ENCODE measurements at places on chromosomes 11 and 22.

DNA sequence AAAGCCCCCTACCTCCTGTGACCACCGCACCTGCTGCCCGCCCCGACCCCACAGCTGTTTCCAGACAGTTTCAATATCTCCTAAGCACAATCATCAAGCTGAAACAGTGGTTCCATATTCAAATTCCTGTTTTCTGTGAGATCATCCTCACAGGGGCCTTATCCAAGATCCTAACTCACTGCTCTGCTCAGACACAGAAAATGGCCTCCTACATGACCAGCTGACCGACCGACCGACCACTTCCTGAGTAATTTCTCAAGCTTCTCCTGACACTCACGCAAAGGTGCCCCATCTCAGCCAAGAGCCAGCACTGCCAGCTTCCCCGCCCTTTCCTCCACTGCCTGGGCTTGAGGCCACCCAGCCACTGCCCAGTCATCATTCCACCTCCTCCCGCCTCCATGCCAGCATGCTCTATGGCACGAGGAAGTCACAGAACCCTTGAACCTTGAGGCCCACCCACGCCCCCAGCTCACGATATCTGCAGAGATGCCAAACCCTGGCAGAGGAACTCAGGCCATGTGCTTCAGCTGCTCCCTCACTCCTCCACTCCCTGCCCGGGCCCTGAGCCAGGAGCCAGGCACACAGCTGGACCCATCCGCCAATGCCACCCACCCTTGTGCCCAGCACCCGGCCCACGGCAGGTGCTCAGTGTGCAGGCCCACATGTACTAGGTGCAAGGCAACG, 14.0 kb downstream of the KIAA0930 start:
- no peak for DNase-seq

DNA sequence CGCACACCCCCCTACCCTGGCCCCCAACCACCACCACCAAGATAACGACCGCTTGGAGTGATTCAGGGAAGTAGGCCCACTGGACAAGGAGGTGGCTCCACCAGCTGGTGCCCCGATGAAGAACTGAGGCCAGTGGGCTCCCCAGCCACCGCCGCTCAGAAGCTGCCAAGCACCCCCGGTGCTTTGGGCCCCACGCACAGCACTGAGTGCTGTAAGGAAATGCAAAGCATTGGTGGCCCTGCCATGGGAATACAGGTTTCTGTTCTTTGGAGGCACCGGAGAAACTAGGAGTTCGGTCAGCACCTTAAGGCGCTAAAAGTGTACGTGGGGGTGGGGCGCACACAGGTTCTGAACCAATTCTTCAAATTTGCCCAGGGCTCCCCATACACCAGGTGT, 664 bp upstream of the PRSS23 start:
- DNase-seq = no peak

DNA sequence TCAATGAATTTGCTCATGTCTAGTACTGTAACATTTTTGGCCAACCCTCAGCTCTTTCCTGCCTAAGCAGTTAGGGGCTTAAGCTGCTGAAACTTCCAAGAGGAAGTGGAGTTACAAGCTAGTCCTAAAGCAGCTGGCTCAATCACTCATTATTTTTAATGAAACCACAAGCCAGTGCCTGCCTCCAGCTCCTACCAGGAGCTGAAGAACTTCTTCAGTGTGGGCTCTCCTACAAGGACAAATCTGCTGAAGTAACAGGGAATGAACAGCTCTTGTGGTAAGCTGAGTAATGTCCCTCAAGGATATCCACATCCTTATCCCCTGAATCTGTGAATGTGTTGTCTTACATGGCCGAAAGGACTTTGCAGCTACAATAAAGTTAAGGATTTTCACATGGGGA, 112.5 kb downstream of the BBOX1 start:
- DNase-seq = no peak

DNA sequence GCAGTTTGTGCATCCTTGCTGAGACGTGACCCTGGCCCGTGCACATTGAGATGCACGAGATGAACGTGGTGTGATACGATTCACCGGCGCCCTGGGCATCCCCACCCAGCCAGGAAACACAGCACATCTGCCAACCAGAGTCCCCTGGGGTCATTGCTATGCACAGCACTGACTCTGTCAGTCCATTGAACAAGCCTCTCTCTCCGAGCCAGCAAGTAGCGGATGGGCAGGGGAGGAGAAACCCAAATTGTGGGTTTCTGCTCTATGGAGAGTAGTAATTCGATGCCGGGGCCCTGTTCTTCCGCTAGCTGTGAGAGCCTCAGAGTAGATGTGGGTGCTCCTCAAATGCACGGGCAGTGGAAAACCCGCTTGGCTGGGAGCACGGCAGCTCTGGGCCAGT, 85.1 kb downstream of the ARHGAP8 start:
- DNase-seq = no peak

- no peak for DNase-seq
Measured at GRCh38 chr11:67024966-67025365, 2.0 kb downstream of the SYT12 start.

GRCh38 chr11:68684385-68685356, at the start of gene GAL:
TSS of gene GAL (plus strand) at chr11:68684544. CDS start at chr11:68684924, 380 bp downstream.
- DNase-seq = no peak

DNA sequence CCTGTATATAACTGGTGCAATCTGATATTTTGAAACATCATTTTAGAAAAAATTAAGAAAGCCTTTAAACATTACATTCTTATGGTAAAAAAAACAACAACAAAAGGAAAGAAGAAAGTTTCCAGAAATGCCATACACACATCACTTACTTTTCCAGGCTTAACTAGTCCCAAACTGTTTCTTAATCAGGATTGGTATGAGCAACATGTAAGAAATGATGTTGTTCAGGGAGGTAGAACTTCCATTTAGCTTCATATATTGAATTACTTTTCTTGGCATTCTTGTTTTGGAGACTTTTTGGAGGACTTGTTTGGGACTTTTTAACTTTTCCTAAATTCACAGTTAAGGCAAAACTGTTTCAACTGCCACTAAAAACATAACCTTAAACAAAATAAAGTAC, 791.5 kb downstream of the METTL15 start:
- DNase-seq = no peak

- no peak for DNase-seq
Measured at GRCh38 chr11:58912124-58912523, 27.2 kb upstream of the GLYATL1 start.

- no peak for DNase-seq
Measured at GRCh38 chr11:27390318-27391295, 27.6 kb upstream of the CCDC34 start.

- no peak for DNase-seq
Measured at GRCh38 chr11:120709808-120710207, 198.3 kb downstream of the GRIK4 start.

DNA sequence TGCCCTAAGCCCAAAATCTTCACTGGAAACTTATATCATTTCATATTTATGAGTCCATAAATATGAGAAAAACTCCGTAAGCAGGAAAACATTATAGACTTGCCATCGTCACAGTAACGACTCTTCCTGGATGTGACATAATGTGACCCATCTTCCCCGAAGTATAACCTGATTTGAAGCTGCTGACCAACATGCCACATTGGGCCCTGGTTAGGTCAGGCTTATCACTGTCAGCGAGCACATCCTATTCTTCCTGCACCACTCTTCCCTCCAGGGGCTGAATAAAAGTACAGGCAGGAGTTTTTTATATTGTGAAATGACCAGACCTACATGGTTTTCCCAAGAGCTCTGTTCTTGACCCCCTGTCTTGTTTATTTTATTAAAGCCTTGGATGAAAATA, 12.1 kb upstream of the BLID start:
- no peak for DNase-seq

DNA sequence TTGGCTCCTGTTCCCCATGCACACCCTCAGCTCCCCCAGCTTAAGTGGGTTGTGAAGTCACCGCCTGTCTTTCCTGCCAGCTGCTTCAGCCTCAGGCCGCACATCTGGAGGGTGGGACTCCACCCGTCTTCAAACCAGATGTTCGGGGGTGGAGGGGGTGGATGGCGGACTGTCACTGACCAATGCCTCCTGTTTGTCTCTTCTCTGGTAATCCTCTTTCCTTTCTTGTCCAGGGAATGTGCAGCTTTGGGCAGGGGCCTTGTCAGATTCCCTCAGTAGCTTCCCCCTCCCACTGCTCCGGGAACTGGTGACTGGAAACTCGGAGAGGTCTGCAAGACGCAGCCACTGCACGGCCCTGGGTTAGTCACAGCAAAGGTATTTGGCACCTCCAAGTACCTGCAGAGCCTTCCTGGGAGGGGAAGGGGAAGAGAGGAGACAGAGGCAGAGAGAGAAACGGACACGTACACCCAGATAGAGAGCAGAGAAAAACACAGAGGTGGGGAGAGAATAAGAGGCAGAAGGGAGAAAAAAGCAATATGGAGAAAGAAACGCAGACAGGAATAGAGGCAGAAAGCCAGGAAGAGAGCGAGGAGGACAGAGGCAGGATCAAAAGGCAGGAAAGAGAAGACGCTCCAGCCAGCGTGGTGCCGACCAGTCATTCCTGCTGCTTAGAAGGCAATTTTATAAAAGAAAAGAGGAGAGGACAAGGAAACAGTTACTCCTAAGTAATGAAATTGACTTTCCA, 56.1 kb upstream of the TIMP3 start:
- DNase-seq = no peak

- DNase-seq = no peak
Measured at GRCh38 chr11:15976433-15977045, 379.8 kb downstream of the SOX6 start.

DNA sequence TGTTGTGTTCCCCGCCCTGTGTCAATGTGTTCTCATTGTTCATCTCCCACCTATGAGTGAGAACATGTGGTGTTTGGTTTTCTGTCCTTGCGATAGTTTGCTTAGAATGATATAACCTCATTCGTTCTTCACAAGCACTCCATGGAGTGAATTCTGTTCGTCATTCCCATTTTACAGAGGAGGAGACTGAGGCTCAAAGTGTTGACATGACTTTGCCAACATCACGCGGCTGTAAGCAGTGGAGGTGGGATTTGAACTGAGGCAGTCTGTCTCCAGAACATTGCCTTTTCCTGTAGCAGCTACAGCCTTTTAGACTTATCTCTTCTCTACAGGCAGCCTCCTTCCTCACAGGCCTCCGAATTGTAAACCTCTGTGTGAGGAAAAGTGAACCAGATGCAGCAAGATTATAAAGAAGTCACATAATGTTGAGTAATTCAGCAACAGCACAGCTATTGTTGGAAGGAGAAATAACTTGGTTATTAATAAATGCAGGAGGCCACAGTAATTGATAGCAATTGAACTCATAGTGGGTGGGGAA, 74.6 kb downstream of the MYO18B start:
- no peak for DNase-seq

DNA sequence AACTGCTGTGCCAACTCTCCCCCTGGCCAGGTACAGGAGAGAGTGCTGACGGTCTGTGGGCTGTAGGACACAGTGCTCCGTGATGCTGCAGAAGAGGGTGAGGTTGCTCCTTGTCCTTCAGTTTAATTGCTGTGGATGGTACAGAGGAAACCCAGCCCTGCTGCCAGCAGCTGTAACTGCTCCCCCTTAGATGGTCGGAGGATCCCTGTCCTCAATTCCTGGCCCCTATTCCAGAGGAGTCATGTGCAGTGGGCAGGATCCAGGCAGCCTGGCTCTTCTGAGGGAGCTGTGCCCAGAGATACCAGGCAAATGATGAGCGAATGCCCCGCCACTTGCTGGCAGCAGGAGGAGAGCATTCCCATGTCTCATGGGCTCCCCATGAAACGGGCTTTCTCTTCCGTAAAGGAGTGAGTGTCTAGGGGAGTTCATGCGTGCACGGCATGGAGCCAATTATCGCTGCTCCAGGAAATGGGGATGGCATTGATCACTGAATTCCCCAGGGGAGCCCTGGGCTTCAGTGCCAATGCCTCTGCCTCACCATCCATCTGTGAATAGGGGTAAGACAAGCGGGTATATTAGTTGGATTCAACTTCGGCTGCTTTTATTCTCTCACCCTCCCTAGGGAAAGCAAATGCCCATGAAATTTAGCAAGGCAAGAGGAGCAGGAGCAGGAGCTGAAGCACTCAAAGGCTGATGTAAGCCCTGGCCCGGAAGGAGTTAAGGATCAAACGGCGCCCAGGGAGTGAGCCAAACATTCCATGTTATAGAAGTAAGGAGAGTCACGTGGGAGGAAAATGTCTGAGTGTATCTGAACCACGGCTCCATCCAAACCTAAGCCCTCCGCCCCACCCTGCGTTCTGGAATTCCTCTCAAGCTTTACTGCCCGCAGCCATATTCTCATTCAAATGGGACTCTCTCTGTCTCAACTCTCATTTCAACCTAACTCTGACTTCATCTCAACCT, 51.0 kb upstream of the CSNK2A3 start:
- DNase-seq = no peak

DNA sequence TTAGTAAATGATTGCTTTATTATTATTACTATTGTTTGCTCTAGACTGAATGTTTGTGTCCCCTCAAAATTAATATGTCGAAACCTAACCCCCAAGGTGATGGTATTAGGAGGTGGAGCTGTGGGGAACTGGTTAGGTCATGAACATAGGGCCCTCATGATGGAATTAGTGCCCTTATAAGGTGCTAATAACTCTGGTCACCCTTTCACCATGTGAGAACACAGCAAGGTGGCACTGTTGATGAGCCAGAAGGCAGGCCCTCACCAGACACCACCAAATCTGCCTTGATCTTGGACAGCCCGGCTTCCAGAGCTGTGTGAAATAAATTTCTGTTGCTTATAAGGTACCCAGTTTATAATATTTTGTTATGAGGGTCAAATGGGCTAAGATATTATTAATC, 95.8 kb downstream of the BDNF start:
- no peak for DNase-seq

DNA sequence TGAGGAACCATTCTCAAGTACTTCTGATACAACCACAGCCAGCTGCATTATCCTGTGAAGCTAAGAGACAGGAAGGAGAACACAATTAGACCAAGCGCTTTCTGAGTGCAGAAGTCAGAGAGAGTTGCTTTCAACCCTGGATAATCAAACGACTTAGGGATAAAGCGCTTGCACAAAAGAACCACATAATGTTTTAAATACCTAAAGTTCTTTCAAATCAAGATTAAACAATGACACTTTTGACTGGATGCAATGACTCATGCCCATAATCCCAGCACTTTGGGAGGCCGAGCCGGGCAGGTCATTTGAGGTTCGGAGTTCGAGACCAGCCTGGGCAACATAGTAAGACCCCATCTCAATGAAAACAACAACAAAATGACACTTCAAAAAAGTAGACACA, 145.1 kb downstream of the SWAP70 start:
- DNase-seq = no peak

- DNase-seq = no peak
Measured at GRCh38 chr11:78081583-78081982, 1.9 kb upstream of the NDUFC2 start.

GRCh38 chr11:62394825-62395538, 23.9 kb upstream of the SCGB1A1 start:
- peak; percentile 26 for DNase-seq
